Stimulated activated CD8-positive, alpha-beta memory T cell treated with anti-CD3 and anti-CD28 coated beads, Interleukin-15, amount 100 ng/mL, for 24 hours (primary cell): ENCODE measurements at places on chromosomes 4 and X.

DNA sequence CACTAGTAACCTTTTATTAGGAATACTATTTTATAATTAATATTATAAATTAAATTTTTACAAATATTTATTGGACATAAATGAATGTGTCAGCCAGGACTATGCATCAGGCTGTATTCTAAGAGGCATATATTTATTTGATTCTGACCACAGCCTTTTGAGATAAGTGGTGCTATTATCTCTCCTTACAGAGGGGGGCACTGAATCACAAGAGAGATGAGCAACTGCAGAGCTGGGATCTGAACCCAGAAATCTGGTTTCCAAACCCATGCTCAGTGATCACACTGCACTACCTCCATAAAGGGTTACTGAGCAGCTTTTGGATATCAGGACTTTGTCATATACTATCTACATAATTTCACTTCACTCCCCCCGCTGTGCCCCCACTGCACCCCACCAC, 322.0 kb downstream of the TMA16 start:
- no peak for DNase-seq

DNA sequence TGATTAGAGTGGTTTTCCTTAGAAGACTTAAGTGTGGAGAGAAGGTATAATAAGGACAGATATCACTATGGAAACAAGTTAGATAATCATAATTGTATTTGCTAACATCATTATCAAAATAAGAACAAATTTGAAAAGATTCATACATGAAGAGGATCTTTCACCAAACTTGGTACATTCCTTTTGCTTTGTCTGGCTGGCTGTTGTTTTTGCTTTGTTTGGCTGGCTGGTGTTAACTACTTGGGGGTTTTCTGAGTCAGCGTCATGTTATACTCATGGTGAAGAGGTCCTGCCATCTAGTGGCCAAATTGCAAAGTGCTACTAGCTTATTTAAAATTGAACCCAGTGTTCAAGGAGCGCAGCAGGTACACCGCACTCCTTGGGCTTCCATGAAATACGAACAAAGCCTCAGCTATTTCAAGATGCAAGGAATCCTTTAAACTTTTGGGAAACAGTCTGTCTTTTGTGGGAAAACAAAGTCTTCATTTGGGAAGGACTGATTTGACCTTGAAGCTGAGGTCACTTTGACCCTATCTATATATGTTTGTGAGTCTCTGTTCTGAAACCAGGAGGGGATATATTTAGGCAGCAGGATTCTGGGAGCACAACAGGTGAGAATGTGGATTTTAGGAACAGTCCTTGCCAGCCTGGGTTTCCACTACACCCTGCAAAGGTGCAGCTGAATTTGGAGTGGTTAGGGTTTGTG, 129.7 kb downstream of the PLS3 start:
- no peak for DNase-seq

GRCh38 chr4:147461161-147461560, 19.7 kb upstream of the EDNRA start:
- DNase-seq: no peak

DNA sequence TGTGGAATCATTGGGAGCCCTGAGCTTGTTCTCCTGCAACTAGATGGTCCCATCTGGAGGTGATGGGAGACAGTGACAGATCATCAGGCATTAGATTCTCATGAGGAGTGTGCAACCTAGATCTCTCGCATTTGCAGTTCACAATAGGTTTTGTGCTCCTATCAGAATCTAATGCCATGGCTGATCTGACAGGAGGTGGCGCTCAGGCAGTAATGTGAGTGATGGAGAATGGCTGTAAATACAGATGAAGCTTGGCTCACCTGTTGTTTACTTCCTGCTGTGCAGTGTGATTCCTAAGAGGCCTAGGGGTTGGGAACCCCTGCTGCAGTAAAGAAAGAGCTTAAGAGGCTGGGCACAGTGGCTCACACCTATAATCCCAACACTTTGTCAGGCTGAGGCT, 42.2 kb upstream of the PUDP start:
- DNase-seq: no peak

DNA sequence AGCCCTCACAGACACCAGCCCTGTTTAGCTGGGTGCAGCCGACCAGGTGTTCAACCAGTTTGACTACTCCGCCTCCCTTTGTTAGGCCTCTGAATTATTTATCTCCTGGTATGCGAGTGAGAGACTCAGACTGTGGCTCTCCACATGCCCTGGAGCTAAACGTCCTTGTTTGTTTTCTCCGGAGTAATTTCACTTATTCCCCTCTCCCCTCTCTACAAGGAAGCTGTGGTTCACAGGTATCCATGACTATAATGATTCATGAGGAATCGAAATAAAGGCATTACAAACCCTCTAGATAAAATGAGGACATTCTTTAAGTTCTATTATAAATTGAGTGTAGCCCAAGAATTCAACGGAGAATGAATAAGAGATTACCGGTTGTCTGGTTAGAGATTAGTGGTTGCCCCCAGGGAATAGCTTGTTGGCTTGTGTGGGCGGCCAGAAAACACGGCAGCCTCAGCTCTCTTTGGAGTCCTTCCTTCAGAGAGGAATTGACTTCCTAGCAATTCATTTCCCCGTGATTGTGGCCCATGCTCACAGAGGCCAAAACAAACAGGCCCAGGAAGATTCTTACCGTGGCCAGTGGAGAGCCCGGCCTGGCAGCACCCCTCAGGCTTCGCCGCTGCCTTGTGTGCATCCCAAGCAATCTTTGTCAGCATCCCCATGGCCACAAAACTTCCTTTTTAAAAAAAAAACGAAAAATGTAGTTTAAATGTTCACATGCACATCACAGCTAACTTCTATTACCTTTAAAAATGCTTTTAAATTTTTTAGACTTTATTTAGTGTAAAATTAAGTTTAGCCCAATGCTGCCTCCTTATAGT, 60.2 kb upstream of the CBR4 start:
- DNase-seq: no peak

DNA sequence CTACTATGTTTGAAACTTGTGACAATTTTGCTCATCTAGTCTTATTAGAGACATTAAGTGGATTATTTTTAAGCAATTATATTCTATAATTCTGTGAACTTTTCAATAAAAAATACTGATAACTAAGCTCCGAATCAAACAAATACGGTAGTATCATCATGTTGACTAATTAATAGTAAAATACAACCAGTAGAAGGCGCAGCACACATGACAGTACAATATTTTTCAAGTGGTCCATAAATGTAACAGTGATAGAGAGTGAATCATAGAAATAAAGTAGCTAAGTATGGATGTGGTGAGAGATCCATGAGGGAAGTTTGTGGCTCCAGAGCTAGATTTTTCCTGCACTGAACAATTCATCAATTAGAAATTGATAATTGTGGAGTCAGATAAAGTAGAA, 666.2 kb downstream of the KCTD8 start:
- DNase-seq: no peak

- DNase-seq: no peak
Observed at GRCh38 chrX:70405003-70405402, 18.1 kb upstream of the GDPD2 start.

DNA sequence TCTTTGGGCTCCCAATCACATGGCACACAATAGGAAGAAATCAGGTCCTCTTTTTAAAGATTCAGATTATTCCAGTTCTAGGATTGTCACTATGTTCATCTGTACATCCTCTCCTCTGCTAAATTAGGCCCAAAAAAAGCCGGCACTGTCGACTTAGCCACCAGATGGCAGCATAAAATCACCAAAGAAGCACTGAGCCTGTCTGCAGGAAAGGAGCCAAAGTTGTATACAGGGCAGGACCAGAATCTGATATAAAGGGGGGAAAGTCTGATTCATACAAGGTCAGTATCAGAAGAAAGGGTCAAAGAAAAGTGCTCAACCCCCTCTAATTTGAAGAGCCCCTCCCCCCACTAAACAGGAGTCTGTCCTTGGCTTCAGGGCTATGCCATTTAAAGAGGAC, 292.5 kb downstream of the CHIC1 start:
- no peak for DNase-seq

GRCh38 chr4:19329631-19330030, 922.1 kb upstream of the SLIT2 start:
- DNase-seq: no peak

GRCh38 chr4:151675411-151675971, 85.3 kb downstream of the GATB start:
- no peak for DNase-seq

DNA sequence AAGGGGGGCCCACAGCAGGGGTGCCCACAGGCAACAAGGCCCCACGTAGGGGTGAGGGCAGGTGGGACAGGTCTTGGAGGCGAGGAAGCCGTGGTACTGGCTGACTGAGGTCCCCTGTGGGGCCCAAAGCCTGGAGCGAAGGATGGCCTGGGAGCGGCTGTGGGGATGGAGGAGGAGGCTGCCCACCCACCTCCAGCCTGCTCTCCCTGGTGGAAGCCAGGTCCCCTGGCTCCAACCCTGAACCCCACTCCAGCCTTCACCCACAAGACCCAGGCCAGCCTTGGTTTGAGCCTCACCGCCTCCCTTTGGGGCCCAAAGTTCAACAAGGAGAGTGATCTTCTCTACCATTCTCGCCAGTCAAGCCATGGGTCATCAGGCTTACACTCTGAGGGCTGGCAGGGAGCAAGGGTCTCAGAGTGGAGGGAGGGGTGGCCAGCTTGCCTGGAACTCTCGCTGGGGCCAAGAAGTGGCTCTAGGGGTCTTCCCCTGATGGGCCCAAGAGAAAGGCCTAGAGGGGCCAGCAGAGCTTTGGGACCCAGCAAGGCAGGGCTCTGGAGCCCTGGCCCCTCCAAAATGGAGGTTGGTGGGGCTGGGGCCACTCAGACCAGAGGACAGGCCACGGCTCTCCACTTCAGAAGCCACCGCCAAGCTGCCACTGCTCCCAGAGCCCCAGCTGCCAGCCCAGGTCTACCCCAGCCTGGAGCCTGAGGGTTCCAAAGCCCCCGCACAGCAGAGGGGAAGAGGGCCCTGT, 5.0 kb downstream of the PNCK start:
- DNase-seq: no peak

DNA sequence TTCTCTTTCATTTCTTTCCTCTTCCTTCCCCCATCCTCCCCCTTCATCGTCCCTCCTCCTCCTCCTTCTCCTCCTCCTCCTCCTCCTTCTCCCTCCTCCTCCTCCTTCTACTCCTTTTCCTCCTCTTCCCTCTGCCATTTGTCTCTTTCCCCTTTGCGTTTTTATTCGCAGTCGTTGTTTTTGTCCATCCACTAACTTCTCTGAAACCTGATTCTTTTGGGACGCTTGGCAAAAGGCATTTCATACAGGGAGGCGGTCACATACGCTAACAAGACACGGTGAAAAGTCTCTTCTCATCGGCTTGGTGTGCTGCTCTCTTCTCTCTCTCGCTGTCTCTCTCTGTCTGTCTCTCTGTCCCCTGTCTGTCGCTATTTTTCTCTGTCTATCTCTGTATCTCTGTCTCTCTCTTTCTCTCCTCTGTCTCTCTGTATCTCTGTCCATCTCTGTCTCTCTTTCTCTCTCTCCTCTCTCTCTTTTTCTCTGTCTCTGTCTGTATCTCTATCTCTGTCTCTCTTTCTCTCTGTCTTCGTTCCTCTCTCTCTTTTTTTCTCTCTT, 5.4 kb upstream of the SHOX start:
- no peak for DNase-seq

GRCh38 chrX:153774576-153775292, 6.1 kb upstream of the SRPK3 start:
- DNase-seq: no peak

DNA sequence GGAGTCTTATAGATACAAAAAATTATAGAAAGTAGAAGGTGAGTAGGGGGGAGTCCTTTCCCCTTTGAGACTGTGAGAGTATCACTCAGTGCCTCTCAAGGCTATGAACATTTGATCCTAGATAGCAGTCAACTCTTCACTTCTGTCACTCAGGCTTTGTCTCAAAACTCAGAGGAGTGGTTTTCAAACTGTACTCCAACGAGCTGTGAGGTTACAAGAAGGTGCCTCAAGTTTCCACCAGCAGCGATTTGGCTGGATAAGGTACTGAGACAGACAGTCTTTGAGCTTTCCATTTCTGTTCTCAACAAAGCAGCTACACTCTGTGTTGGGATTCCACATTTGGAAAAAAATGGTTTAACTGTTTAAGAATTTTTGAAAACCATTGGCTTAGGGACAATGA, 48.0 kb upstream of the NDST3 start:
- no peak for DNase-seq

- DNase-seq: no peak
Observed at GRCh38 chr4:78622253-78622979, 70.8 kb downstream of the ANXA3 start.

GRCh38 chr4:15899511-15899910, 39.0 kb downstream of the FGFBP1 start:
- no peak for DNase-seq

GRCh38 chr4:152633118-152633517, 46.7 kb downstream of the TMEM154 start:
- no peak for DNase-seq

DNA sequence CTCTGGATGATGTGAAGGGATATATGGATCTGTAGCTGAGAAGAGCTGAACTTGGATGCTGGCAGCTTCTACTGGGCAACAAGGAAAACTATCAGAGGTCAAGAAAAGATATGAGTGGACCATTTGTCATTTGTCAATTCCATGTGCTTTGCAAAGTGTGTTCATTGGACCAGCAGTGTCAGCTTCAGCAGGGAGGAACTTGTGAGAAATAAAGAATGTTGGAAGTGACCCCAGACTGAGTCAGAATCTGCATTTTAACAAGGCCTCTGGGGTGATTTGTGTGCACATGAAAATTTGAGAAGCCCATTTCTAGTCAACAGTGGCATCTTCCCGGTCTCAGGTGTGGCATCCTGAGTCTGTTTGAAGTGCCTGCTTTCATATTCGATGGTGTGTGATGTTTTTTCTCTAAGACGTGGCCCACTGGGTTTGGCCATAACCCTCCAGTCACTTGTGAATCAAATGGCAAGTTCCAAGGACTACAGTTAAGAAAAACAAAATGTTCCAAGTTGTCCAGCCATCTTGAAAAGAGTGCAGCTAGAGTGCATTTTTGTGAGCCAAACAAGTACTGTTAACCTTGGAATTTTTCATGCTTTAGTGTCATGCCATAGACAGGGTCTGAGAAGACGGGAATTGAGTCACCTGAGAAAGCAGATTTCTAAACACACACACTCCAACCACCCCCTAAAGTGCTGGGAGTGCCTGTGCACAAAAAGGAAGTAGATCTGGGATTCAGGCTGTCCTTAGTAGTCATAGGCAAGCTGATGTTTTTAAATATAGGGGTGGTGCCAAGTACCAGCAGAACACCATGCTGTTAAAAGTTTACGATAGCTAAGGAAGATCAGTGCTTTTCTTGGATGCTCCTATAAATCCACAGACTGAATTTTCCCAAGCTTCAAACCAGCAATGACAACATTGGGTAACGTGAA, 26.4 kb downstream of the GPM6B start:
- no peak for DNase-seq

- DNase-seq: no peak
Observed at GRCh38 chr4:101977076-101977475, 186.5 kb downstream of the BANK1 start.

GRCh38 chrX:74259885-74260491, 44.0 kb upstream of the ZCCHC13 start:
- DNase-seq: no peak

GRCh38 chr4:178681871-178682270, 1239.6 kb upstream of the AGA start:
- DNase-seq: no peak
